ENCODE measurements at places on chromosomes 13 and 19. TPM values are rescaled to one million over a fixed set of nuclear protein-coding genes. Genes with fewer than 3 reads are reported as not detected.

GRCh38 chr13:74253161-74253560 is 119.0 kb upstream of the KLF12 start:
- H3K36me3 ChIP-seq = no peaks in the 10 kb centered on the region
- H3K27ac ChIP-seq = no peak overlapping the region
- H3K4me3 ChIP-seq = no peak overlapping the region
- no peaks in the 10 kb centered on the region for H3K27me3 ChIP-seq

GRCh38 chr19:29812080-29812880 is 489 bp downstream of the CCNE1 start:
- no peaks in the 10 kb centered on the region for H3K27me3 ChIP-seq
- H3K4me1 ChIP-seq = peaks cover 13% of the 10 kb centered on the region
- no peak overlapping the region for H3K4me3 ChIP-seq
- no peak overlapping the region for H3K27ac ChIP-seq

GRCh38 chr19:7214324-7215089 is 79.7 kb downstream of the INSR start:
- no peaks in the 10 kb centered on the region for H3K36me3 ChIP-seq
- no peaks in the 10 kb centered on the region for H3K27me3 ChIP-seq
- H3K4me3 ChIP-seq = no peak overlapping the region
- peak overlapping the region; percentile 93 for H3K27ac ChIP-seq
- H3K4me1 ChIP-seq = peaks cover 83% of the 10 kb centered on the region

DNA sequence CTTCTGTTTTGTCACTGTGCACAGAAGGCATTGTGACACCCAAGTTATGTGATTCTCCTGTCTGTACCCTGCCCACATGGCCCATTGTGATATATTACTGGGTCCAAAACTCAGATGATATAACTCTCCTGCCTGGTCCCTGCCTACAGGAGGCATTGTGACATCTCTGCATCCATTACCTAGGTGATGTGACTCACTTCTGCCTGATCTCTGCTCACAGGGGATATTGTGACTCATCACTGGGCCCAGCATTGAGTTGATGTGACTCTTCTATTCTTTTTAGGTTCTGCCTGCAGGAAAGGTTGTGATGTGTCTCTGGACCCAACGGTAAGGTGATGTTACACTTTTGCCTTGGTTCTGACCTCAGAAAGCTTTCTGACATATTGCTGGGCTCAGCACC is 67.9 kb upstream of the ZNF724 start:
- no peak overlapping the region for H3K27ac ChIP-seq
- no peaks in the 10 kb centered on the region for H3K27me3 ChIP-seq
- no peak for DNase-seq

DNA sequence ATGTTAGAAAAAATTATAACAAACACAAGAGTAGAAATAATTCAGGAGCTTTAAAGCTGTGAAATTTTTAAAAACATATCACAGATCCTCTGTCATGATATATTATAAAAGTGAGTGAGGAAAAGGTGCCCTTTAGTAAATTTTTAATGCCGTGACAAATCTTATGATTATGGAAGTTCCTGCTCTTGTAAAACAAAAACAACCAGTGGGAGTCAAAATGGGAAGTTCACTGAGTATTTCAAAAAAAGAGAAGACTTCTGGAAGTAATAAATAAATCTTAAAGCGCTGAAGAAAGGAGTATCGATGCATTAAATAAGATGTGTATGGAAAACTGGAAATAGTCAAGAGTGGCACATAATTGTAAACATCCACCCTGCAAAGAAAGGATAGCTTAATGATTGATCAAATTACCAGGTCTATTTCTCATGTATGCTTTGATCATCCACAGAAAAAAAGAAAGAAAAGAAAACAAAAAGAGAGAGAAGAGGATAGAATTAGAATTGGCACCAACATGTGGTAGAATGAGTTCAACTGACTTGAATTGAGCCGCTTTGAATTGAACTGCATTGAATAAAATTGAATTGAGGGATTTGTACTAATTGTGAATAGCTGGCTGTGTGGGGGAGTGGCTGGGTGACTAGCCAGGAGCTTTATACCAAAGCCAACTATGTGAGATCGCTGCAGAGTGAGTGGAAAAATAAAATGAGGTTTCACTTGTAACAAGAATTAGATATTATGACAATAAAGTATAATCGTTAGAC is 647.6 kb upstream of the SPRY2 start:
- H3K27me3 ChIP-seq = no peaks in the 10 kb centered on the region
- H3K4me1 ChIP-seq = no peaks in the 10 kb centered on the region
- DNase-seq = no peak
- no peak overlapping the region for H3K27ac ChIP-seq

DNA sequence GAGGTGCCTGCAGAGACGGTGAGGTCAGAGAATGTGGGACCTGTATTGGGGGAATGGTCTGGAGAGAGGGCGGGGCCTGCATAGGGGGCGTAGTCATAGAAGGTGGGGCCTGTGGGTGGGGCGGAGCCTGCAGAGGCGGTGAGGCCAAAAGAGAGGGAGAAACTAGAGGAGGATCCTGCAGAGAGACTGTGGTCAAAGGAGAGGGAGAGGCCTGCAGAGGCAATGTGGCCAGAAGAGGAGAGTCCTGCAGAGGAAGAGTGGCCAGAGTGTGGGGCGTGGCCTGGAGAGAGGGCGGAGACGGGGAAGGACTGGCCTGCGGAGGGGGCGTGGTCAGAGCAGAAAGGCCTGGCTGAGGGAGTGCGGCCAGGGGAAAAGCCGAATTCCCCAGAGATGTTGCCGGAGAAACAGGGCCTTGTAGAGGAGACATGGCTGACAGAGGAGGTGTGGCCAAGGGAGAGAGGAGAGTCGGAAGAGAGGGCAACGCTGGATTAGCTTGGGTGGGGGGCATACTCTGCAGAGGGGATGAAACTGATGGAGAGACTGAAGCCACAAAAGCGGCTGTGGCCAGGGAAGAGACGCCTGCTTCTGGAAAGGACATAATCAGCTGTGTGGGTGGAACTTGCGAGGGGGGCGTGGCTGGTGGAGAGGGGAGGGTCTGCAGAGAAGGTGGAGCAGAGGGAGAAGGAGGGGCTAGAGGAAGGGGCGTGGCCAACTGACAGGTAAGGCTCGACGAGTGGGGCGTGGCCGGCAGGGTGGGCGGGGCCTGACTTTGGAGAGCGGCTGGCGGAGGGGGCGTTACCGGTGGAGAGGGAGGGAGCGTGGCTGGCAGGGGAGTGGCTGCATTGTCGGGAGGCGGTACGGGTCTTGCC is 2.5 kb downstream of the PRR36 start:
- peak overlapping the region; percentile 76 for H3K27ac ChIP-seq
- DNase-seq = peak; percentile 94
- H3K4me3 ChIP-seq = no peak overlapping the region
- peaks cover 54% of the 10 kb centered on the region for H3K4me1 ChIP-seq
- no peaks in the 10 kb centered on the region for H3K27me3 ChIP-seq
- no peaks in the 10 kb centered on the region for H3K36me3 ChIP-seq

GRCh38 chr13:102328909-102329308 is 72.9 kb downstream of the FGF14 start:
- no peaks in the 10 kb centered on the region for H3K4me1 ChIP-seq

DNA sequence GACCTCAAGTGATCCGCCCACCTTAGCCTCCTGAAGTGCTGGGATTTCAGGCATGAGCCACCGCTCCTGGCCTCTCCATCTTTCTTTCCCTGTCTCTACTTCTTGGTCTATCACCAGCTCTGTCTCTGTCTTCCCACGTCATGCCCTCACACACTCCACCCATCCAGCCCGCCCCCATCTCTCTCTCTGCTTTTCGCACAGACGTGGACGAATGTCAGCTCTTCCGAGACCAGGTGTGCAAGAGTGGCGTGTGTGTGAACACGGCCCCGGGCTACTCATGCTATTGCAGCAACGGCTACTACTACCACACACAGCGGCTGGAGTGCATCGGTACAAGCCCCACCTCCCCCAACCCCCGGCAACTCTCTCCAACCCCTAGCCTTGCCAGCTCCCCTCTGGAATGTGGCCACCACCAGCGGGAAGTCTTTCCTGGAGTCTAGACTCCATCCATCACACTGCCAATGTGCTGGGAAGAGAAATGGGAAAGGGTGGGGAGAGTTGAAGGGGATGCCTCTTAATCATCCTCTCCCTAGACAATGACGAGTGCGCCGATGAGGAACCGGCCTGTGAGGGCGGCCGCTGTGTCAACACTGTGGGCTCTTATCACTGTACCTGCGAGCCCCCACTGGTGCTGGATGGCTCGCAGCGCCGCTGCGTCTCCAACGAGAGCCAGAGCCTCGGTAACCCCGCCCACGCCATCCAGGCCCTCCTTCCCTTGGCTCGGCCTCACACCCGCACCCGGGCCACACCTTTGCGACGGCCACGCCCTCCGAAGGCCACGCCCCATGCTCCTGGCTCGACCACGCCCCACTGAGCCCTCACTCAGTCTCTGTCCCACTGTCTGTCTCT is 22.5 kb downstream of the LTBP4 start:
- no peaks in the 10 kb centered on the region for H3K27me3 ChIP-seq
- H3K27ac ChIP-seq = no peak overlapping the region
- no peak overlapping the region for H3K4me3 ChIP-seq
- DNase-seq = peak; percentile 30

DNA sequence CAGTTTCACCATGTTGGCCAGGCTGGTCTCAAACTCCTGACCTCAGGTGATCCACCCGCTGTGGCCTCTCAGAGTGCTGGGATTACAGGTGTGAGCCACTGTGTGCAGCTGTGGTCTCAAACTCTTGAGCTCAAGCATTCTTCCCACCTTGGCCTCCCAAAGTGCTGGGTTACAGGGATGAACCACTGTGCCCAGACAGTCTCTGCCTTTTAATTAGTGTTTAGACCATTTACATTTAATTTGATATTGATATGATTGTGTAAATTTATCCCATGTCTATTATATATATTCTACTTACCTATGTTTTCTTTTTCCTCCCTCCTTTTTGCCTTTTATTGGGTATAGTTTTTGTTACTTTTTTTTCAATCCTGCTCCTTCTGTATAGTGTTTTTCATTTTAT is 1.9 kb downstream of the NFKBIB start:
- H3K36me3 ChIP-seq = peaks cover 7% of the 10 kb centered on the region
- no peak for DNase-seq
- no peaks in the 10 kb centered on the region for H3K27me3 ChIP-seq
- H3K4me1 ChIP-seq = peaks cover 32% of the 10 kb centered on the region
- no peak overlapping the region for H3K4me3 ChIP-seq
- no peak overlapping the region for H3K27ac ChIP-seq

- no peak for DNase-seq
- H3K27ac ChIP-seq = no peak overlapping the region
Measured at GRCh38 chr19:869245-870177, 10.0 kb downstream of the CFD start.

DNA sequence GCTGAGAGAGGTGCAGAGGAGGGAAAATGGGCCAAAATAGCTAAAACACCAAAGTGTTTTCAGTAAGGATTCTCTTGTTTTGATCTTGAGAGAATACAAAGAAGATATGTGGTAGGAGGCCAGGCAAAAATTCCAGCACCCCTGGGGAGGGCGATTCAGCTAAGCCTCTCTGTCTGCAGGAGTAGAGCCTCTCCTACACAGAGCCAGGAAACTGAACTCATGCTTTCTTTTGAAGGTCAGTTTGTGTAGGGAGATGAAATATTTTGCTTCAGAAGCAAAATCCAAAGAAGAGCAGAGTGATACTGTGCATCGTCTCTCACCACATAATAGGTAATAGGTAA is 565.0 kb downstream of the FGF9 start:
- no peaks in the 10 kb centered on the region for H3K36me3 ChIP-seq
- no peak for DNase-seq
- no peaks in the 10 kb centered on the region for H3K27me3 ChIP-seq
- H3K4me3 ChIP-seq = no peak overlapping the region
- H3K27ac ChIP-seq = no peak overlapping the region

- H3K4me3 ChIP-seq = no peak overlapping the region
- no peaks in the 10 kb centered on the region for H3K4me1 ChIP-seq
- no peaks in the 10 kb centered on the region for H3K27me3 ChIP-seq
- DNase-seq = no peak
Measured at GRCh38 chr13:20348645-20349408, 116.7 kb upstream of the GJB6 start.

DNA sequence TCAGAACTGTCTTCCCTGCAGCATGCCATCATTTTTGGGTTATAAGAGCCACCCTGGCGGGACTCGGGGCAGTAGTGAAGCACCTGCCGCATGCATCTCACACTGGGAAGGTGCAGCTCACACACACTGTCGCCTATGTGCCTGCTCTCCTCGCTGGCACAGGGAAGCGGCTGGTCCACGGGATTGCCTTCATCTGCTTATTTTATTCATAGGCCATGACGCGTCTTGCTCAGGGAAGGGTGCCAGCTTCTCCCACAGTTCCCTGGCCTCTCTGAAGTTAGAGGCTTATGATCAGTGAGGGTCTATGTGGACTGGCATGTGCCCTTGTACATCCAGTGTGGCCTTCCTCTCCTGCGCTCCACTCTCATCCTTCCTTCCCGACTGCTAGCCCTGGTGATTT is 150.0 kb downstream of the KLF12 start:
- H3K27ac ChIP-seq = no peak overlapping the region
- no peak overlapping the region for H3K4me3 ChIP-seq
- H3K4me1 ChIP-seq = no peaks in the 10 kb centered on the region
- no peaks in the 10 kb centered on the region for H3K27me3 ChIP-seq
- no peak for DNase-seq

DNA sequence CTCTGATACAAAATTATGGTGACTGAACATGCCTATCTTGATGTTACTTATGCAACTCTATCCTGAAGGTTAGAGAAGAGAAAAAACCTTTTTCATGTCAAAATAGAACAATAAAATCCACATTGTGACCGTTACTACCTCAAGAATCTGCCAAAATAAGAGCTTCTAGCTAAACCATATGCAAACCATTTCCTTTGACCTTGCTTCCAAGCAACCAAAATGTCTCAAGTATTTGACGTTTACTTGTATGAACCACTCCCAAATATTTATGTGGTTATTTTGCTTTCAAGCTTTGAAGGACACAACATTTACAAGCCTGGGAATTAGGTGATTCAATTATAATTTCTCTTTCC is 13.9 kb downstream of the FOXO1 start:
- peaks cover 63% of the 10 kb centered on the region for H3K4me1 ChIP-seq
- no peaks in the 10 kb centered on the region for H3K27me3 ChIP-seq
- H3K36me3 ChIP-seq = no peaks in the 10 kb centered on the region

DNA sequence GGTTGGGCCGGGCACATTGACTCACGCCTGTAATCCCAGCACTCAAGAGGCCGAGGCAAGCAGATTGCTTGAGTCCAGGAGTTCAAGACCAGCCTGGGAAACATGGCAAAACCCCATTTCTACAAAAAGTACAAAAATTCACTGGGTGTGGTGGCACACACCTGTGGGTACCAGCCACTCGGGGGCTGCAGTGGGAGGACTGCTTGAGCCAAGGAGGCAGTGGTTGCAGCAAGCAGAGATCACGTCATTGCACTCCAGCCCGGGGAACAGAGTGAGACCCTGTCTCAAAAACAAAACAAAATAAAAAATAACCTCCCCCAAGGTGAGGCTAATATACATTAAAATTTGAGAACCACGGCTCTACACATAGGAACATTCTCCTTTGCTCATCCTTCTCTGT is 24.9 kb downstream of the NLRP13 start:
- no peaks in the 10 kb centered on the region for H3K4me1 ChIP-seq
- no peak overlapping the region for H3K4me3 ChIP-seq
- no peak for DNase-seq
- H3K27me3 ChIP-seq = no peaks in the 10 kb centered on the region
- no peak overlapping the region for H3K27ac ChIP-seq
- no peaks in the 10 kb centered on the region for H3K36me3 ChIP-seq

GJB6 gene
- not detected for total RNA-seq

UBA52 gene
- 358 TPM for total RNA-seq

MAP4K1 gene
- 2.0 TPM for total RNA-seq

LYPD4 gene
- total RNA-seq = not detected

ASF1B gene
- 0.26 TPM for total RNA-seq

CAPN12 gene
- 11.4 TPM for total RNA-seq

FPR2 gene
- 0.78 TPM for total RNA-seq

KIR3DL3 gene
- total RNA-seq = not detected

ZNF525 gene
- 14.2 TPM for total RNA-seq

SULT2B1 gene
- total RNA-seq = 1.0 TPM

NKPD1 gene
- total RNA-seq = not detected
